ENCODE measurements at places on chromosomes 4 and X.

GRCh38 chr4:37762294-37762990 is 64.0 kb upstream of the PGM2 start:
- no peak for DNase-seq

DNA sequence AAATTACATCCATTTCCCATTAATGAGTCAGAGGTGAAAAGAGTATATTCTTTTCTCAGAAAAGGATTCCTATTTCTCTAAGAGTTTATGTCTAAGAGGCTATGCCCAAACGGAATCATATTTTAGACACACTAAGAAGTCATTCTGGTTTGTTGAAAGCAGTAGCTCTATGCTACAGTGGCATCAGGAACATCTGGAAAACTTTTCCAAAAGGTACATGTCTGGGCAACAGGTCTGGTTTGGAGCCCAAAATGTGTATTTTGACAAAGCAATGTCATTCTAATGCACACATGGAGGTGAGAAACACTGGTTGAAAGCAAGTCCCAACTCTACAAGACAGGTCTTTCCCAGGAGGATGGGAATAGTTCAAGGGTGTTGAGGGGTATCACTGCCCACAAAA is 56.1 kb downstream of the APBB2 start:
- no peak for DNase-seq

GRCh38 chr4:26238426-26238777 is 82.4 kb upstream of the RBPJ start:
- no peak for DNase-seq

GRCh38 chr4:79611026-79611425 is 203.0 kb upstream of the GK2 start:
- DNase-seq, result no peak

GRCh38 chr4:173167758-173168395 is 734 bp upstream of the GALNT7 start:
- DNase-seq, result no peak

- no peak for DNase-seq
Measured at GRCh38 chr4:138003248-138003647, 238.9 kb downstream of the SLC7A11 start.

DNA sequence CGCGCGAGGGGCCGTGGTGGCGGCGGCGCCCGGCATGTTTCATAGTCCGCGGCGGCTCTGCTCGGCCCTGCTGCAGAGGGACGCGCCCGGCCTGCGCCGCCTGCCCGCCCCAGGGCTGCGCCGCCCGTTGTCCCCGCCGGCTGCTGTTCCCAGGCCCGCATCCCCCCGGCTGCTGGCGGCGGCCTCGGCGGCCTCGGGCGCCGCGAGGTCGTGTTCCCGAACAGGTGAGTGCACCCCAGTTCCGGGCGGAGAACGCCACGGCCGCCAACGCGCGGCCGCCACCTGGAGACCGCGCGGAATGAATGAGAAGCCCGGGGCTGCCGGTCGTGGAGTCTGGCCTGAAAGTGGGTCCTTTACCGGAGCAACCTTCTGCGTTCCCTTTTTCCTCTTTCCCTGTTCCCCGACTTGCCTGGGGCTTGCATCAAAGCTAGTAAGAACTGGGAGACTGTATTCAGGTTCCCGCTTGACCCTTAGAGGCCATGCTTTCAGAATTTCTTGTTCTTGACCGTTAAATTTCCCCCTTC is 429 bp downstream of the NOCT start:
- DNase-seq, result peak; percentile 11

DNA sequence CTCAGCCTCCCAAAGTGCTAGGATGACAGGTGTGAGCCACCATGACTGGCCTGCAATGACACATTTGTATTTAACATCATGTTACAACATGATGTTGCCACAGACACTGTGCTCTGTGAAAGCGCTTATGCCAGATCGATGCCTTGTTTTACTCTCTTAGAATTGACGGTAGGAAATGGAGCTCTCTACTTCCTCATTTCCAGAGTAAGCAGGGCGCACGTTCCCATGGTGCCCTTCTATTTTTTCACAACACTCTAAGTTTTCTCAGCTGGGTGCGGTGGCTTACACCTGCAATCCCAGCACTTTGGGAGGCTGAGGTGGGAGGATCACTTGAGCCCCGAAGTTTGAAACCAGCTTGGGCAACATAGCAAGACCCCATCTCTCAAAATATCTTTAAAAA is 60.7 kb upstream of the DHRSX start:
- no peak for DNase-seq

- DNase-seq, result no peak
Measured at GRCh38 chr4:84237008-84237407, 262.1 kb downstream of the NKX6-1 start.

GRCh38 chrX:31057291-31057690 is 14.6 kb downstream of the FTHL17 start:
- DNase-seq, result no peak

- no peak for DNase-seq
Measured at GRCh38 chr4:74364652-74365491, at the start of gene EREG. Gene EREG (plus strand): TSS chr4:74365145. CDS start chr4:74365309, 164 bp downstream.

- DNase-seq, result peak; percentile 100
Measured at GRCh38 chrX:1452516-1453394, at the start of gene ASMTL. Gene ASMTL (minus strand): TSS chrX:1452909. CDS start chrX:1452840, 69 bp downstream.

- no peak for DNase-seq
Measured at GRCh38 chr4:77025643-77026321, 50.0 kb downstream of the CCNI start.

DNA sequence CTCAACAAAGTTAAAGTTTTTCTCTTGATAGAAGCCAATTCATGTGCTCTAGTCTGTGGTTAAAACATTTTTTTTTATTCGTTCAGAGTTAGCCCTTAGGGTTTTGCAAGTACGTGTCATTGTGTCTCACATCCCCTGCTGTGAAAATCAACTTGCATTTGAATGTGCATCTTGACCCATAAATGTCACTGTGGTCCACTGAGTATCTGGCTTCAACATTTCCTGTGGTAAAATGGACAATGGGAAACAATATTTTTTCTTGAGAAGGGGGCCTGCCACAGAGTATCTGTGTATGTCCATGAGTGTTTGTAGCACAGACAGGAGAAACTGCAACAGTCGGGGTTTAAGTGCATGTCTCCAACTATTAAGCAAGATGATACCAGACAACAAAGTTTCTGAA is 554.8 kb upstream of the TENM3 start:
- DNase-seq, result no peak

DNA sequence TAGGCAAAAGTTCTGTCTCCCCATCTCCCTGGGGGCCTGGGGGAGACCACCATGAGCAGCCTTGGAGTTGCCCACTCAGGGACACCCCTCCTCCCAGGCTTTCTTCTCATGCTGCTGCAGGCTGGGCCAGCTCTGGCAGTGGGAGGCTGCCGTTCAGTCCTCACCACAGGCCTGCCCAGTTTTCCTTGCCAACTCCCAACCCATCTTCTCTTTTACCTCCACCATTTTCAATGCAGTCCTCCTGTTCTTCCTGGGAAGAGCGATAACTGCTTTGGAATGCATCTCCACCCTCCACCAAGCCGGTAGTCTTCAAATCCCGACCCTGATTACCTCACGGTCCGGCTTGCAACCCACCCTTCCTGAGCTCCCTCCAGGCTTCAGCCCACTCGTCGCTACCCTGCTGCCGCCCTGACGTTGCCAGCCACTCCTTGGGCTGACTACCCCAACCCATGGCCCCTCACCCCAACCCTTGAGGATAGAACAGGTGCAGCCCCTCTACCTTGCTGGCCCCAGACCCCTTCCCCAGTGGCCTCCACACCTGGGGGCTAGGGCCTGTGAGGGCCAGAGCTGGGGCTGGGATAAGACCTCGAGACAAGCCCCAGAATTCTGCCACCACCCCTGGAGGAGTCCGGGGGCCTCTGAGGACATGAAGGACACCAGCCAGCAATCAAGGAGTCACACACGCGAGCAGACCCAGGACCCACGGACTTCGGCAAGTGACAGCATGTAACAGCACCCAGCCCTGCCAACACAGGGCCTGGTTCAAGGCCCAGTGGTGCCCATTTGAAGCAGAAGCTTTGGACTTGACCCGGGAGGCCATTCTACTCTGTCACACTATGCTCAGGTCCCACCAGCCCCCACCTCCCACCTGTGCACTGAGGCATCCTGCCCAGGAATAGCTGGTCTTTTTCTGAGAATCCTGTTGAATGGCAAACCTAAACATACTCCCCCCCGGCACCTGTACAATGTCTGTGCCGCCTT is 9.2 kb downstream of the WDR1 start:
- no peak for DNase-seq

- DNase-seq, result no peak
Measured at GRCh38 chr4:182930889-182931288, 13.7 kb upstream of the DCTD start.

DNA sequence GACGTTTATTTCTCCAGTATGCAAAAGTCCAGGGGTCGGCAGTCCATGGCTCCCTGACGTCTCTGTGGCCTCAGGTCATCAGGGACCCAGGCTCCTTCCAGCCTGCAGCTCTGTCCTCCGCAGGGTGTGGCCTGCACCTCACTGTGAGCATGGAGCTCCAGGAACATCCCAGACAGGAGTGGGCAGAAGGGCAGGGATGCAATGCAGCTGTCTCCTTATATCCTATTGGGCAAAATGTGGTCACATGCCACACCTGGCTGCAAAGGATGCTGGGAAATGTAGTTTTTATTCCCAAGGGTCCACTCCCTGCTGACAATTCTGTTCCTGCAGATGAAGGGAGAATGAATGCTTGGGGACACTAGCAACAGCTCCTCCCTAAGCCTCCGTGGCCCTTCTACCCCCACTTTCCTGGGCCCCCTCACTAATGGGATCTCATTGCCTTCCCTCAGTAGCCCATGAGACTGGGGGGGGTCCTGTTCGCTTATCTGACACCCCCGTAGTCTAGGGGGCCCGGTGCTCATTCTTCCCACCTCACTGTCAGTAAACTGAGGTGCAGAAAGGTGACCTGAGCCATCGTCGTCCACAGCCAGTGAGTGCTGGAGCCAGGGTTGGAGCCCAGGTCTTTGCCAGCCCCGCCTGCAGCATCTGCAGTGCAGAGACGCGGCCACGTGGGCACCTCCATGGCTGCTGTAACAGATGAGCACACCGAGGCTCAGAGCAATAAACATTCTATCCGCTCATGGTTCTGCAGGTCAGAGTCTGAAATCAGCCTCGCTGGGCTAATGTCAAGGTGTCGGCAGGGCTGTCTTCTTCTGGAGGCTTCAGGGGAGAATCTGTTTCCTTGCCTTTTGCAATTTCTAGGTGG is 5.9 kb upstream of the GRPEL1 start:
- DNase-seq, result no peak

DNA sequence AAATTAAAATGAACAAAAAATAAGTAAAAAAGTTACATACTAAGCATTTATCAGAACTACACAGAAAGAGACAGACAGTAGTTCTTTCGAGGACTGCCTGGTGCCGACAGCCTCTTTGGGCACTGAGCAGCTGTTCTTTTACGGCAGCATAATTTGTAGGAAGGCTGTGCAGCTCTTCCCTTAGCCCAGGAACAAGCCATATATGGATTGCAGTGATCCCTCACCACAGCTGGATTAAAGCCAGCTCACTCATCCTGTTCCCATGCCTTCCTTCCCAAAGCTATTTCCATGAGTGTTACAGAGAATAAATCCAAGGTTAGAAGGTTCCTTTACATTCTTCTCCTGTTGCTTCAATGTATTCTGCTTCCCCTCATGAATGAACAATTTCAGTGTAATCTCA is 71.7 kb downstream of the DDX60L start:
- DNase-seq, result no peak

- DNase-seq, result no peak
Measured at GRCh38 chr4:39706334-39706733, 8.4 kb downstream of the UBE2K start.

- DNase-seq, result no peak
Measured at GRCh38 chrX:29453333-29453732, 762.0 kb upstream of the MAGEB2 start.

GRCh38 chr4:129883996-129884395 is 788.0 kb downstream of the C4orf33 start:
- DNase-seq, result no peak

DNA sequence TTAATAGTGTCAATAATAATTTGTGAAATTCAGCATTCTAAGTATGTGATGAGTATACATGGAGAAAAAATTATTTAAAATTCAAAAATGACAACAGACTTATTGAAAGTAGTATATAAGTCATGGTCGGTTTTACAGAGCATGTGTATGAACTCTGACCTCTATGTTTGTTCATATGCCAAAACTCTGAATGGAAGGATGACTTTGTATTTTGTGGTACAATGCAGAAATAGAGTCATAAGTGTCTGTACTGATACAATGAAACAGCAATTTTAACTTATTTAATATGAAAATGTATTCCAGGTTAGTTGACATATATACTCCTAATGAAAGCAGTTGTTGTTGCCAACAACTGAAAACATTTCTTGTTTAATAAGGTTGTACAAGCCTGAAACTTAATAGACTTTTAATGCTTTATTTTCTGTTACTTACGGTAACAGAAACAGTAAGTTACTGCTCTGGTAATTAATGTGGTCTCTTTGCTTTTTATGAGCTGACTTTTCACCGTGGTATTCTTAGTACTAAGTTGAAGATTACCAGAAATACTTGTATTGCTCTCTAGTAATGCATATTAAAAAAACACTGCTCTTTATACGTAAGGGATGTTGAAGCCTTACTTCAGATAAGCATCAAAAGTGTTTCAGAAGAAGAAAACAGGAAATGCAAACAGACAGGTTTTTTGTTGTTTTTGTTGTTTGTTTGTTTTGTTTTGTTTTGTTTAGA is 1.9 kb downstream of the UBE2K start:
- no peak for DNase-seq

DNA sequence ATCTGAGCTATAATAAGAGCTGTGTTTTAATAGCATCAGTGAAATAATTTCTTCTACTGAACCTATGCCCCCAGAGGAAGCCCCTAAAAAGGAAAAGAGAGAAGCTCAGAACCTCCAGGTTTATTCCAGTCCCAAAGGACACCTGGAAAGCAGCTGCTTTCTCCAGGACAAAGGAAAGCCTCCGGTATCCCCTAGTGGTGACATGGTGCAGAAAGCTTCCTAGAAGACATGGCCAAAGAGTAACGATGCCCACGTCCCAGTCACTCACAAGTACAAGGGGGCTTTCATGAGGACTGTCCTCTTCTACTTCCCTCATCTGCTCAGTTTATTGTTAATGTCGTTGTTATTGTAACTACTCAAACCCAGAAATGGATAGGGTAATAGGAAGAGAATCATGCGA is 343.9 kb downstream of the UNC5C start:
- no peak for DNase-seq

DNA sequence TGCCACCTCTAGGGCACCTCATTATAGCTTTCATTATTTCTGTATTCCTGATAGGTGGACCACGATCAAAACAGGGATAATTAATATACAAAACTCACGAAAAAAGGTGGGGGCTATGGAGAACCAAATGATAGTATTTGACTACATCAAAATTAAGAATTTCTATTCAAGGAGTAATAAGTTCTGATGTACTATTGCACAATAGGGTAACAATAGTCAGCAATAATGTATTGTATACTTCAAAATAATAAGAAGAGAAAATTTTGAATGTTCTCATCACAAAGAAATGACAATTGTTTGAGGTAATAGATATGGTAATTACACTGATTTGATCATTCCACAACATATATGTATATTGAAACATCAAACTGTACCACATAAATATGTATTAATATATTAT is 327.3 kb upstream of the TRAM1L1 start:
- no peak for DNase-seq

- DNase-seq, result no peak
Measured at GRCh38 chrX:24259544-24260240, 54.2 kb downstream of the SUPT20HL2 start.

All from stimulated activated CD8-positive, alpha-beta memory T cell treated with anti-CD3 and anti-CD28 coated beads, Interleukin-15, amount 100 ng/mL, for 24 hours (primary cell).